Fibroblast of skin of back (primary cell): ENCODE measurements at places on chromosomes 11 and 22.

- DNase-seq, result no peak
These were observed 18.8 kb downstream of the PANX1 start for GRCh38 chr11:94147433-94147845.

DNA sequence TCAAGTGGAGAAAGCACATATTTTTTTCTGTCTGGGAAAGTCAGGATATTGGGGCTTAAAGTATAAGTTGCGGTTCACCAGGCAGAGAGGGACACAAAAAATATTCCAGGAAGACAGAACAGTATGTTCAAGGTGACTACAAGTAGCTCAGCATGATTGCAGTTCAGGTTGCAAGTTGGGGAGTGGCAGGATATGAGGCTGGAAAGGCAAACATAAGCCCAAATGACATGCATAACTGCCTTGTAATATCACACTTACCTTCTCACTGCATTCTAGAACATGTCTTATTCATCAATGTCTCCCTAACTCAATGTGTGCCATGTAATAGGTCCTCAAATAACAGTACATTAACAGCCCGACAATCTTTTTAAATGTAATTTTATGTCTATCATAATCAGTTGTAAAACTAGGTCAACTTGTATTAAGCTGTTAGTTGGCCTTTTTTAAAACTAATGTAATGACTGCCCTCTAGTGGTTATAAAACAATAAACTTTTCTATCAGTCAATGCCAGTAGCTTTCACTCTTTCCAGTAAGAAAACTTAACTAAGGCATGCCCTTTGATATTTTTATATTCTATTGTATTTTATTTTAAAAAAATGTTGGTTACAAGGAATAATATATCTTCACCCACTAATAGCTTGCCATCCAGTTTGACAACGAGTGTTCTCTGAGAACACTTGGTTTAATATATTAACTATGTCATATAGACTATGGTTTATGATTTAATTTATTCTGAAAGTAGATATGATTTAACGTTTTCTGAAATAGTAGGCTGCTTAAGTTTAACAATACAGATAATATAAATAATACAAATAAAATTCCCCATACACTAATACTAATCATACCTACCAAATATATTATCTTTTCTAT, 39.4 kb upstream of the CFAP300 start:
- peak; percentile 61 for DNase-seq

GRCh38 chr11:64772303-64773018, 5.9 kb downstream of the SF1 start:
- no peak for DNase-seq

DNA sequence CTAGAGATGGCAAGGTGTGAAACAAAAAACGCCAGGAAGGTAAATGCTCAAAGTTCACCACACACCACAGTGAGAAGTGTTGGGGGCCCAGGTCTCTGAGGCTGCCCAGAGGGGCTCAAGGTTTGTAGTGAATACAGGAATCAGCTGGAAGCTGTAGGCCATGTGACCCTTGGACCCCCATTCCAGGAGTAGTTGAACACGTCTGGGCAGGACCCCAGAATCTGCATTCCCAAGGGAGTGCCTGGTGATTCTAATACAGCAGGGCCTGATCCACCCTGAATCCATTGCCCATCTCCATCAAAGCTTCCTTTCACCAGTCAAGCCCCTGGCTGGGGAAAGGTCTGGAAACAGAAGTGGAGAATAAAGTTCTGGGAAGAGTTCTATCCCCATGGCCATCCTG, 70.8 kb upstream of the B3GAT1 start:
- no peak for DNase-seq

DNA sequence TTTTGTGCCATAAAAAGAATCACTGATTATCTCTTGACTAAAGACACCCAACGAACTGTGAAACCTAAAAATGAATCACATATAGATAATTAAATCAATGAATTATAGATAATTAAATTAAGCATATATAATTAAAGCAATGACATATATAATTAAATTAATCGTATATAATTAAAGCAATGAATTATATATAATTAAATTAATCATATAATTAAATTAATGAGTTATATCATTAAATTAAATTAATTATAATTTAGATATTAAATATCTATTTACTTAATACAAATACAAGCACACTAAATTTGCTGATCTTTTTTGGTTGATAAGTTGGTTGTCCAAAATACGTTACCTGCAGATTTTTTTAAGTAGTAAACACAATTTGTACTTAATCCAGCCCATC, 30.9 kb downstream of the POU2AF1 start:
- no peak for DNase-seq
